B cell (primary cell): ENCODE measurements at places on chromosomes 5 and 9. TPM values are rescaled to one million over a fixed set of nuclear protein-coding genes. Genes with fewer than 3 reads are reported as not detected.

RNF183 gene
- total RNA-seq = 0.39 TPM in 1 of 2 replicates, not detected in the other

DNA sequence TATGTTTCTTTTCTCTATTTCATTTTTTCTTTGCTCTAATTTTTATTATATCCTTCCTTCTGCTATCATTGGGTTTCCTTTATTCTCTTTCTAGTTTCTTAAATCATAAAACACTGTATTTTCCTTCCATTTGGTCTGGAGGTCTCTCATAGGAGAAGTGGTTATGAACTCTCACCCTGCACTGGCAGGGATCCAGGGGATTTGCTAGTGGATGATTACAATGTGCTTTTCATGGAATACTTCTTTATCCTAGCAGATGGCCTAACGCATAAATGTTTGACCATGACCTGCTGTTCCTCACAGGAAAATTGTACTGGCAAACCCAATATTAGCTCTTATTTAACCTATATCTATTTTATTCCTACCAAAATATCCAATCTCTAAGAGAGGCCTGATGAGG, 31.5 kb upstream of the SGCD start:
- H3K4me3 ChIP-seq = no peak overlapping the region
- no peaks in the 10 kb centered on the region for H3K36me3 ChIP-seq
- H3K4me1 ChIP-seq = no peaks in the 10 kb centered on the region
- H3K27ac ChIP-seq = no peak overlapping the region
- no peak for DNase-seq

TPPP gene
- 0.07 TPM in 1 of 2 replicates, not detected in the other for total RNA-seq

CTNND2 gene
- not detected in 2 replicates for total RNA-seq

DNA sequence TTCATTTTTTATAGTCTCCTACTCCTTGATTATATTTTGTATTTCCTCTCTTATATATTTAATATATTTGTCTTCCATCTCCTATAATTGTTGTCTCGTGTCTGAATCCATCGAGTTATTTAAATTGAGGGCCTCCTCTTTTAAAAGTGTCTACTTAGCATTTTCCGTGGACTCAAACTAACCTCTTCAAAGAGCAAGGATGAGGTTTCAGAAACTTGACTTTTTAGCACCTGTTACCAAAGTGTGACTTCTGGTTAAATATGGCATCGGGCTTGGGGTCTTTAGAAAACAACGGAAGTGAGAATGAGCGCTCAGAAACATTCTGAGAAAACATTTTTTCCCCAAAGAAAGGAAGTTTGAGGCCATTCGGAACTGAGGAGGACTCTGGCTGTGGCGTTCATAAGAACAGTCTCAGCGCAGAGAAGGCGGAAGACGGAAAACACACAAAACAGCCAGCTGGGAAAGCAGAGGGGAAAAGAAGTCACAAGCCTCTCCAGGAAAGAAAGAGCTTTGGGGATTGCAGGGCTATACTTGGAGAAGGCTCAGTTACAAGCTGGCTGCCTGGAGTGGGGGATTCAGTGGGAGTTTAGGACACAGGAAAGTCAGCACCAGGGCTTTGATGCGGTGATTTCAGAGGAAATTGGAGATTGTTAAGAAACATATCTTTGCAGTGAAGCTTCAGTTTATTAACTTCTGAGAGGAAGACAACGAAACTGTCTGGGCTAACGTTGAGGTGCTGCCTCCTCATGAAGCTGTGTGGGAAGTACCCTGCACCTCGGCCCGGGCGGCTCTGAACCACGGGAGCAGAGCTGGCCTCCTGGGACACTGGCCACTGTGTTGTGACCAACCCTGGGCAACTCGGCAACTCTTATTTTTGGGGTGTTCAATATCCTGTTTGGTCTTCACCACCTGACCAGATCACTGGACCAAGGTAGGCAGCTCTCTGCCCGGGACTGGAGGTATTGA, 25.1 kb upstream of the IRX2 start:
- H3K27ac ChIP-seq = no peak overlapping the region
- no peaks in the 10 kb centered on the region for H3K4me1 ChIP-seq

FBP2 gene
- not detected in 2 replicates for total RNA-seq

CYLC2 gene
- not detected in 2 replicates for total RNA-seq

- no peak for DNase-seq
- H3K27me3 ChIP-seq = no peaks in the 10 kb centered on the region
- H3K4me1 ChIP-seq = no peaks in the 10 kb centered on the region
- H3K4me3 ChIP-seq = no peak overlapping the region
- no peak overlapping the region for H3K27ac ChIP-seq
These were observed 16.9 kb upstream of the UBAP2 start for GRCh38 chr9:34065541-34065940.

DNA sequence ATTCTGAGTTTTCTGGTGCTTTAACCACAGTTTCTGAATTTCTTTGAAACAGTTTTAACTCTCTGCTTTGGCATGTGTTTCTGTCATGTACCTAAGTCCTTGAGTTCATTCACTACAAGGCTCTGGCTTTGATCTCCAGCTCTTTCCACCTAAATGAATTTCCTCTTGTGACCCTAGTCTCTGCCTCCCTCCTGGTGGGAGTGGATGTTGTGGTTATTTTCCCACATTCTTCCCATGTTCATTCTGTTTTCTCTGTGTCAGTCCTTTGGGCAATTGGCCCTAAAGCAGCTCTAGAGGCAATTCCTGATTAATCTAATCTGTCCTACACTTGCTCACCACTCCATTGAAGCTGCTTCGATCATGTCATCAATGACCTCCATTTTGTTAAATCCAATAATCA, 28.4 kb upstream of the DPYSL3 start:
- no peak overlapping the region for H3K4me3 ChIP-seq
- DNase-seq = no peak
- H3K36me3 ChIP-seq = no peaks in the 10 kb centered on the region
- H3K27me3 ChIP-seq = no peaks in the 10 kb centered on the region
- no peak overlapping the region for H3K27ac ChIP-seq
- no peaks in the 10 kb centered on the region for H3K4me1 ChIP-seq

DNA sequence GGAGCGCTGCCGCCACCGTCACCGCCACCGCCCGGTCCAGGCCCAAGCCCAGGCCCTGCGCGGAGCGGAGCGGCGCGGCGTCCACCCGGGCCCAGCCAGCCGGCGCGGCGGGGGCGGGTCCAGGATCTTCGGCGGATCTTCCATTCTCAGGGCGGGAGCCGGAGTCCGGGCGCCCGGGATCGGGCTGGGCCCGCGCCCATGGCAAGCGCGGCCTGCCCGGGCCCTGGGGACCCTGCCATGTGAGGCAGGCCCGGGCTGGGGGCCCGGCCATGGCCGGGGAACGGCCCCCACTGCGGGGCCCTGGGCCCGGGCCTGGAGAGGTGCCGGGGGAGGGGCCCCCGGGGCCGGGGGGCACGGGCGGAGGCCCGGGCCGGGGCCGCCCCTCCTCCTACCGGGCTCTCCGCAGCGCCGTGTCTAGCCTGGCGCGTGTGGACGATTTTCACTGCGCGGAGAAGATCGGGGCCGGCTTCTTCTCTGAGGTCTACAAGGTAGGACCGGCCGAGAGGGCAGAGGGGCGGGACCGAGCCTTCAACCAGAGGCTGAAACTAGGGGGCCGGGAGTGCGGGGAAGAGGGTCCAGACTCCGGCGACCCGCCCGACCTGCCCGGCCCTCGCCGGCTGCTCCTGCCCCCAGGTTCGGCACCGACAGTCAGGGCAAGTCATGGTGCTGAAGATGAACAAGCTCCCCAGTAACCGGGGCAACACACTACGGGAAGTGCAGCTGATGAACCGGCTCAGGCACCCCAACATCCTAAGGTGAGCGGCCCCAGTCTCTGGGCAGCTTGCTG, 482 bp downstream of the TESK1 start:
- H3K36me3 ChIP-seq = peaks cover 36% of the 10 kb centered on the region
- H3K4me1 ChIP-seq = peaks cover 21% of the 10 kb centered on the region
- H3K4me3 ChIP-seq = peak overlapping the region; percentile 60
- H3K27ac ChIP-seq = peak overlapping the region; percentile 73
- no peaks in the 10 kb centered on the region for H3K27me3 ChIP-seq

DNA sequence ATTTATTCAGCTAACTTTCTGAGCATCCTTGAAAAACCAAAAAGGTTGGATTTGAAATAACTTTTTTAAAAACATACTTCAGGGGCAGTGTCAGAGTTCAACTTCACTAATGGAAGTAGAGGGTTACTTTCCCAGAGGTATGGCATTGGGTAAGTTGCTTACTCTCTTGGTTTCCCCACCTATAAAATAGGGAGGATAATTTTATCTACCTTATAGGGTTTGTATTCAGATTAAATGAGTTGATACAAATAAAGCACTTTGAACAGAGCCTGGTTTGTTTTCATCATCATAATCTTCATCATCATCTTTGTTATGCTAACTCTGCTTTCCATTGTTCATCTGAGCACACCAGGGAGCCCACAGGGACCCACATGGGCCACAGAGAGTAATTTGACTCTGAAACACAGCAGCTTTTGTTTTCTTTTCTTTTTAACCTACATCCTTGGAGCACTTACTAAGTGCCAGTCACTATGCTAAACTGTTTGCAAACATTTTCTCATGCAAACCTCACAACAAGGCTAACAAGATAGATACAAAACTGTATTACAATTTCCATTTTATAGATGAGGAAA, 179.1 kb upstream of the SLC24A2 start:
- H3K27me3 ChIP-seq = peaks cover 3% of the 10 kb centered on the region
- H3K36me3 ChIP-seq = no peaks in the 10 kb centered on the region
- no peaks in the 10 kb centered on the region for H3K4me1 ChIP-seq
- H3K4me3 ChIP-seq = no peak overlapping the region
- H3K27ac ChIP-seq = no peak overlapping the region
- DNase-seq = no peak

GRCh38 chr5:172353271-172353812, 69.8 kb upstream of the UBTD2 start:
- no peak for DNase-seq
- no peaks in the 10 kb centered on the region for H3K27me3 ChIP-seq
- no peak overlapping the region for H3K4me3 ChIP-seq
- H3K4me1 ChIP-seq = no peaks in the 10 kb centered on the region

DNA sequence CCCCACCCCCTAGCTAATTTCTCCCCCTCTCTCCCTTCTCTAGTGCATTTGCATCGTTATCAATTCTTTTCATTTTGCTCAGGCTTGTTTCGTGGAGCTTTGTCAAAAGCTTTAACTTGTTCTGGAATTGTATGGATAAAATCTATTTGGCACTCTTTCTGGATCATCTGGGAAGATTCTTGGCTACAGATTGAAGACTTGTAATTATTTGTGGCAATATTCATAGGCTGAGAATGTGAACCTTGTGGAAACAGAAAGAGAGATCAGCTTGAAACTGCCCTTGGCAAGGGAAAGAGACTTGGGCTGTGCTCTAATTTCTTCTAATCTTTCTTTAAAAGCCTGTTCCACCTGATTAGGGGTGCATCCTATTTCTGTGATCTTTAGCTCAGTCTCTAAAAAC, 340.6 kb upstream of the DAB2 start:
- no peak overlapping the region for H3K4me3 ChIP-seq

- no peak overlapping the region for H3K27ac ChIP-seq
- no peak for DNase-seq
- no peak overlapping the region for H3K4me3 ChIP-seq
- H3K36me3 ChIP-seq = no peaks in the 10 kb centered on the region
- no peaks in the 10 kb centered on the region for H3K27me3 ChIP-seq
These were observed 15.5 kb downstream of the IRX4 start for GRCh38 chr5:1867114-1867814.

GFPT2 gene
- 1.6 and 2.8 TPM in 2 replicates for total RNA-seq

GRCh38 chr5:140840978-140841962, at the start of gene PCDHA8:
PCDHA8 (plus strand) TSS chr5:140841187; CDS start chr5:140841322, 135 bp downstream.
- no peak for DNase-seq
- H3K4me1 ChIP-seq = no peaks in the 10 kb centered on the region
- H3K27me3 ChIP-seq = no peaks in the 10 kb centered on the region

DNA sequence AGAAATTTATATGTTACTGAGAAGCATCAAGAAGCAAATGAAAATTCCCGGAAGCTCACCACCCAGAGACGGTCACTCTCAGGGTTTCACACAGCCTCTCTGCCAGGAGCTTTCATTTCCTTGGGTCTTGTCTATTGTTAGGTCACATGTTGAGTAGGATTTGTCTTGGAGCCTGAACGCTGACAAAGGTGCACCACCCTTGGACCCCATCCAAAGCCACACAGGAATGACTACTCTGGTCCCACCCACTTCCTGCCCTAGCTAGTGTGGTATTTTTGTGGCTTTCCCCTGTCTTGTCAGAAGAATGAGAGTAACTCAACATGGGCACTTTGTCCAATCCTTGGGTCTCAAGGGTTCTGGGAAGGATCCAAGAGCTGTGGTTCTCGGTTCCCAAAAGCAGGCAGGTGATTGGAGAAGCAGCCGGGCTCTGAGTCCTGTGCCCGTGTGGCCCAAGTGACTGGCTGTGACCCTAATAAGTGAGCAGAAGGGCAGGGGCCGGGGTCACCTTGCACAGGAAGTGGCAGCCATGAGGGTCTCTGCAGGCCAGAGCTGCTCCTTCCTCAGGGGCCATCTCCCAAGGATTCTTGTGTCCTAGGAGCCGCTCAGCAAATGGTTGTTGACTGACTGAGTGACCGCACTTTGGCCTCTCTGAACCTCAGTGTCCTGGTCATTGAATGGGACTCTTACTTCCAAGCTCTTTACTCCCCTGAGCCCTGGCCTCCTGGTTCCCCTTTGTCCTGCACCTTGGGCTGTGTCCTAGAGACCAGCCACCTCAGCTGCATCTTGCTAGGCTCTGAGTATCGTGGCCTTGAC, 6.9 kb downstream of the FGD3 start:
- H3K27ac ChIP-seq = peak overlapping the region; percentile 23
- peaks cover 16% of the 10 kb centered on the region for H3K4me1 ChIP-seq
- DNase-seq = peak; percentile 37
- peaks cover 7% of the 10 kb centered on the region for H3K27me3 ChIP-seq
- no peaks in the 10 kb centered on the region for H3K36me3 ChIP-seq

SLC6A7 gene
- total RNA-seq = not detected in 2 replicates

DNA sequence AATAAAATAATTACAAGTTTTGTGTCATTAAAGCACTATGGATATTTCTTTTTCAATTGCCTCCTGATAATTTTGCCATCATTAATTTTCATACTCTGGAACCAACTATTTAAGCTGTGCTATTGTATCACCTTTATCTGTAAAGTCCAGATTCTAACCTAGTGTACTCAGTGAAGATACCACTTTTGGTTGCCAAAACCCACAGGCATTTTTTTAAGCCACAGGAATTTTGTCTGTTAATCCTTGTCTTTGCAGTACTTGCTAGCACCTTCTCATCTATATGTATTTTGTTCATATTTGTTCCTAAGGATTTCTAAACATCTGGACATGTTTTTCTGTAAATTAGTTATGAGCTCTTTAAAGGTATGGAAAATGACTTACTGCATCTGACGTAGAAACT, 481.4 kb upstream of the DAB2 start:
- H3K36me3 ChIP-seq = no peaks in the 10 kb centered on the region
- H3K4me1 ChIP-seq = no peaks in the 10 kb centered on the region
- no peak overlapping the region for H3K27ac ChIP-seq
- H3K4me3 ChIP-seq = no peak overlapping the region
- DNase-seq = no peak
- H3K27me3 ChIP-seq = no peaks in the 10 kb centered on the region

PCDHB13 gene
- total RNA-seq = 0.07 TPM in 1 of 2 replicates, not detected in the other
